Stimulated activated CD8-positive, alpha-beta memory T cell treated with anti-CD3 and anti-CD28 coated beads, Interleukin-4, amount 100 ng/mL, for 1 hour (primary cell): ENCODE measurements at places on chromosomes 12 and 14.

DNA sequence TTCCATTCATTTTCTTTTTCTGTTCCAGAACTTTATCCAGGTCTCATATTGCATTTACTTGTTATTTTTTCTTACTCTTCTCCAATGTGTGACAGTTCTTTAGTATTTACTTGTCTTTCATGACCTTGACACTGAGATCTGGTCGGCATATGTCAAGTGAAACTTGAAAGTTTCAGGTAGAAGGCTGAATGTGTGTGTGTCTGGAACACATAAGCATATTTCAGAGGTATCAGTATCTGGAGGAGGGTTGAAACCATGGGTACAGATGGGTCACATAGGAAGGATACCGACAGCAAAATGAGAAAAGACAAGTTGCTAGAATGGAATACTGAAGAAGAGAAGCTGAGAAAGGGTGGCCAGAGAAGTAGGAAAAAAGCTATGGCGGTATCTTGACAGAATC, 22.5 kb upstream of the PTGDR start:
- DNase-seq = no peak

DNA sequence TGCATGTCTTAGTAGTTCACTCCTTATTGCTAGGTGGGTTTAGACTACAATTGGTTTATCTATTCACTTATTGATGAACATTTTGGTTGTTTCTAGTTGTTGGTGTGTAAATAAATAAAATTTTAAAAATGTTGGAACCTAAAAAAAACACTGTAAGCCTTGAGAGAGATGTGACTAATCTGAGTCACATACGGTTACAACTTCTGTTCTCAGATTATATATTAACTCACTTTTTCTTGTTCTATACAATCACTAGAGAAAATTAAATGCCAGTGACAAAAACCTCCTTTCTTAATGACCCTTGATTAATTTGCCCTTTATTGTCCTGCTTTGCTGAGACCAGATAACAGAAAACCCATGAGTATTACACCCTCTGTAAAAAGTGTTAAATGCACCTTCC, 7.1 kb upstream of the TDG start:
- DNase-seq = no peak

DNA sequence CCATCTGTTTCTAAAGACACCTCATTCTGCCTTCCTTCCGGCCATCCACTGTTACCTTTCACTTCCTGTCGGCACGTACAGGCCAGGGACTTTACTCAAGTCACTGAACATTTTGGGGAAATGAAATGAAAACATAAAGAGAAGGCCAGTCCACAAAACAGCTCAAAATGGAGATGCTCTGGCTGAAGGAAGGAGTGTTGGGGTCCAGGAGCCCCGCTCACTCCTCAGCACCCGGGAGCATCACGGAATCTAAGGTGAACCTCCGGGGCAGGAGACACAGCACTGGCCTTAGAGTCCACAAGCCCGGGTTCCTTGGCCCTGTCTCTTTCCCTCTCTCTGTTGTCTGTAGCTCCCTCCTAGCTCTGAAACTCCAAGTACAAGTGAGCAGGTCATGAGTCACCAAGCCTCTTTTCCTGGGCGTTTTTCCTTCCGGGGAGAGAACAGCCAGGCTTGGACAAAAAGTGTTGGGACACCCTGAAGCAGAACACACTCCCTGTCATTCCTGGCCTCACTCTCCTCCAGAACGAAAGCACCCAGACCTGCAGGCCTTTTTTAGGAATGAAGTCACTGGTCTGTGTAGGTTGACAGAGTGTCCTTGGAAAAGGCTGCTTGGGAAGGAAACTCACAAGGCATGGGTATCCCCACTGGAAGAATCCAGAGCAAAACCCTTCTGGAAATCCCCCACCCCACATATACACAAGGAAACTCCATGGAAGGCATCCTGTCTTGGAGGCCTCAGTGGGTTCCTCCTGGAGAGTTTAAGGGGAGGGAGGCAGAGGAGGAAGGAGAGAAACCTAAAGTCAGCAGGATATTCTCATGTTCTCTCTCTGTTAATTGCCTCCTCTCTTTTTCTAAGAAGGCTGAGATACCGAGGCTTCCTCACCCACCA, 245.3 kb downstream of the ZFP36L1 start:
- DNase-seq = no peak

DNA sequence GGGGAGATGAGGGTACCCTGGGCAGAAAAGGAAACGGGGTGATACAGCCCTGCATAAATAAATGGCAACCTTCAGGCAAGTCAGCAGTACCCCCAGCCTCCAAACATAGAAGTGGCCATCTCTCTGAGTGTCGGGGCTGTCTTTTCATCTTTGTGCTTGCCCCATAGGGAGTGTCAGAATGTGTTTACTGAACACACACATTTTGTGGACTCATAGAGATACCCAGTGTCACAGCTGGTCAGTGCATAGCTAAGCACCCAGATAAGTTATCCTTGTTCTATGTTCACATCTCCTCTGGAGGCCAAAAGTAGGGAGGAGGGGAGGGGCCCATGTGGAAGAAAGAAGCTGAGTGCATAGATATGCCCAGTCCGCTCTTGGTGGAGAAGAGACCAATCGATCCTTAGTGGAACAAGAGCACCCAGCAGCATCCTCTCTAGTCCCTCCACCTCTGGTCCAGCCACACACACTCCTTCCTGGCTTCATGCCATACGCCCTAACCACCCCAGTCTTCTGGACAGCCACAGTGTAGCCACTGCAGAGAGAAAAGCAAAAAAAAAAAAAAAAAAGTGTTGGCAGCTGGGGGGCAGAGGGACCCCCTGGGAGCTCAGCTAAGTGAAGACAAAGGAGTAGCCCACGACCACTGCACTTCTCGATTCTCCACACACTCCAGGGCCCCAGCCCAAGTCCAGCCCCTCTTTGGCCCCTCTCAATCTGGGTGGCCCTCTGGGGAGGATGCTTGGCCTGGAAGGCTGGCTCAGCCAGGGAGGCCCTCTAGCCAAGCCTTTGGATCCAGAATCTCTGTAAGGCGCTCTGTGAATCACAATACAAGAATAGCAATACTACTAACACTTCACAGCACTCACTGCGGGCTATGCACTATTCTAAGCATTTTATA, 2.6 kb downstream of the ITGA7 start:
- no peak for DNase-seq

GRCh38 chr14:94016446-94016976, 9.6 kb upstream of the OTUB2 start:
- no peak for DNase-seq

- DNase-seq = no peak
Measured at GRCh38 chr14:22448035-22448904, 140.8 kb downstream of the DAD1 start.

GRCh38 chr14:68211421-68211820, 391.8 kb downstream of the RAD51B start:
- no peak for DNase-seq

GRCh38 chr12:24937553-24938244, 11.2 kb downstream of the BCAT1 start:
- DNase-seq = no peak

- no peak for DNase-seq
Measured at GRCh38 chr14:104130974-104131651, 7.3 kb upstream of the KIF26A start.

DNA sequence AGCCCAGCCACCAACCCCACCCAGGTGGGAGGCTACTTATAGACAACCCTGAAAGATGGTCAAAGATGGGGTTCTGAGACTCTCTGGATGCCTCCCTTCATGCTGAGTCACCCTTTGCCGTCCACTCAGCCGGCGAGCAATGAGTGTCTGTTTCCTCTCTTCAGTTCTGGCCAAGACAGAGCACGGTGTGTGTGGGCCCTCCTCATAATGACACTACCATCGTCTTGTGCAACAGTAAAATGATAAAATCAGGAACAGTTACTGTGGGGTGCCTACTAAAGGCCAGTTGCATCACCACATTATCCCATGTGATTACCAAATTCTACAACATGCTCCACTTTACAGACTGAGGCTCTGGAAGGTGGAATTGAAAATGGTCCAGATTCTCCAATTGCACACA, 7.0 kb upstream of the BDKRB1 start:
- no peak for DNase-seq

GRCh38 chr12:58583529-58583928, 336.8 kb downstream of the LRIG3 start:
- DNase-seq = no peak

GRCh38 chr14:94009767-94010166, 12.7 kb downstream of the CCDC197 start:
- DNase-seq = no peak

GRCh38 chr12:52173526-52173925, 18.3 kb downstream of the KRT80 start:
- DNase-seq = no peak

GRCh38 chr14:91509083-91509877, 830 bp downstream of the PPP4R3A start:
- DNase-seq = peak; percentile 5

DNA sequence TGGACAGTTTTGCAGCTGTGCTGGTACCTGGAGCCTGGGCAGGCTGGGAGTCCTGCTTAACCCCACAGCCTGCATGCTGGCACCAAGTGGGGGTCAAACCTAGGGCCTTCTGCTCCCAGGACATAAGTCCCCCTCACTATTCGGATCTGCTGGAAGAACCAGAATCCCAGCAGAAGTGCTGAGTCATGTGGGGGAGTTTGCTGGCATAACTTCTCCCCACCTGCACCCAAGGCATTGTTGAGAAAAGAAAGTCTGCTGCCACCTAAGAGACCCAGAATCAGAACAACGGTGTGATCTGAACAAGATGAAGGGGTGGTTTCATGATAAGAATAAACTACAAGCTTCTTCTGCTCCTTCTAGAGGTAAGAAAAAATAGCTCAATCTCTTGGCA, 102.7 kb downstream of the RBM19 start:
- DNase-seq = no peak

DNA sequence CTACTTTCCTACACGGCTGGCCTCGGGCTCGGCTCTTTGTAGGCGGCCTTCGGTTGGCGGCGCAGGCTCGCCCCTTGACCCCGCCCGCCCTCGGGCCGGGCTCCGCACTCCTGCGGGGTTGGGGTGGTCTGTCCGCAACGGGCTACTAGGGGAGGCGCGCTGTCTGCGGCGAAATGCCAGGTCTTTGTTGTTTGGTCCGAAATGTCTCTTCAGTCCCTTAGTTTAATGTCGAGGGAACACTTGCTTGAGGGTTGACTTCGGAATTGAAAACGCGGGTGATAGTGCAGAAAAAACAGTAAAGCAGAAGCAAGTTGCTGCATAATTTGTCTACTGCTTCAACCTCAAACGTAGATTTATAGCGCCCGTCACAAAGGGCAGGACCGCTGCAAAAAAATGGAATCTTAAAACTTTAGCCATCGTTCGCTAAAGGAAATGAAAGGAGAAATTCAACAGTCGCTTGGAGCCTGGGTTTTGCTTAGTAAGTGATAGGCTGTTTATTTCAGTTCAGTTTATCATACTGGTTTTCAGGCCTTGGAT, 390 bp downstream of the JKAMP start:
- DNase-seq = no peak

GRCh38 chr12:77062846-77063461, 2.4 kb downstream of the E2F7 start:
- DNase-seq = no peak

- DNase-seq = no peak
Measured at GRCh38 chr14:22070119-22070982, 396.7 kb upstream of the OR4E1 start.

DNA sequence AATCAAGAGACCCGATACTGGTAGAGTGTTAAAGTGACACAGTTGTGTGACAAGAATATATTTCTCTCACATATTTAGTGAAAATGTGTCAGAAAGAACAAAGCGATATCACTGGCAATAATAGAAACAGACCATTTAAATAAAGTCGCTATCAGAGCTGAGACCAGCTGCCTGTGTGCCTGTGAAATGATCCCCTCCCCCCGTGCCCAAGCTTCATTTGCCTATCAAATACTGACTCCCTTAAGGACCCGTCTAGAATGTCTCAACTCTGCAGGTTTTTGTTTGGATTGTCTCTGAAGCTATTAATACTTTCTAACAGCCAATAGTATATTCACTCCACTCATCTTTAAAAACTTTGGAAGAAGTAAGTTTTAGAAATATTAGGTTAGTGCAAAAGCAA, 98.9 kb downstream of the EGLN3 start:
- DNase-seq = no peak

GRCh38 chr12:49902399-49903350, 1.0 kb downstream of the FAIM2 start:
- no peak for DNase-seq
